KG1 (cell line): ENCODE measurements at places on chromosomes 1 and 21.

- no peak for DNase-seq
Measured at GRCh38 chr21:26964170-26964778, 2.6 kb downstream of the ADAMTS5 start.

DNA sequence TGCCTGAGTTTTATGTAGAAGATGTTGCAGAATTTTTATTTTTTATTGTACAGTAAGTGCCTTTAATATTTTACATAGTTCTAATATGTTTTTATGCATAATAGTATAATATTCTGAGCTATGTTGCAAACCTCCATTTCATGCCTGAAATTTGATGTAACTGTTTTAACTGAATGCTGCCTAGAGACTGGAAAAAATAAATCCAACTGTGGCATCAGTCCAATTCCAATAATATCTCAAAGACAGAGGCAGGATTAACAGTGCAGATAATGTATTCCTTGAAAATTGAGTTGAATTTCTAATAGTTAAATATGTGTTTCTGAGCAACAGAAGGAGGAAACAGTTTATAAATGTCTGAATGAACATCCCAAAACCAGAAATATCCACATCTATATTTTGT, 61.1 kb upstream of the KIF1B start:
- no peak for DNase-seq

DNA sequence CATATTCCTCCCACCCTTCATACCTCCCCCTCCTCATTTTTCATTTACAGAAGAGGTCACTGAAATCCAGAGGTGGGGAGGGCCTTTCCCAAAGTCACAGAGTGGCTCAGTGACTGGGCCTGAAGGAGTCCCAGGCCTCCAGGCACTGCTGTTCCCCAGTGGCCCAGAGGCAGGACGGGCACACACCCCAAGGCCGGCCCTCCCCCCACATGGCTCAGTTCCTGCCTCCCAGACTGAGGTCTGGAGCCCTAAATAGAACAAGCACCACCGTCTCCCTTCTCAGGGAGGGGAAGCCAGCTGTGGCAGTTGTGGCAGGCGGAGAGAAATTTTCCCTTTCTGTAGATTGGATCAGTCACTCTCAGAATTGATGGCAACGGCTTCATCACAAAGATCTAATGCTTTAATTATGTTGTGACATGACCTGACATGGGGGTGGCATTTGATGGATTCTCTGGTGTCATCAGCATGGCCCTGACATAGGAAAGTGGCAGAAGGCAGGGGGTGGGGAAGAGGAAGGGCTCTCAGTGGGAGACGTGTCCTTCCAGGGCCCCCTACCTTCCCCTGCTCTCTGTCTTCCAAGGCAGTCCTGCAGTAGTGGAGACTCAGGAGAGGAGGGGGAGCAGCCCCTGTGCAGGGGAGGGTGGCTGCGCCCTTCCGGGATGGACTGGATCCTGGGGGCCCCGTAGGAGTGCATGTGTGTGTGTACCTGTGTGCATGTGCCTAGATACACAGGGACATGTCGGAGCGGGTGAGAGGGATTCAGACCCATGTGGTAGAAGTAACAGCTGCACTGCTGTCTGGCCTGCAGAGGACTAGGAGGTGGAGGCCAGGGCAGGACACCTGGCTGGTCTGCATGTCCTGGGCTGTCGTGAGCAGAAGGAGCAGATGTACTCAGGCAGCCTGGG, 41.2 kb upstream of the FOXO6 start:
- no peak for DNase-seq

DNA sequence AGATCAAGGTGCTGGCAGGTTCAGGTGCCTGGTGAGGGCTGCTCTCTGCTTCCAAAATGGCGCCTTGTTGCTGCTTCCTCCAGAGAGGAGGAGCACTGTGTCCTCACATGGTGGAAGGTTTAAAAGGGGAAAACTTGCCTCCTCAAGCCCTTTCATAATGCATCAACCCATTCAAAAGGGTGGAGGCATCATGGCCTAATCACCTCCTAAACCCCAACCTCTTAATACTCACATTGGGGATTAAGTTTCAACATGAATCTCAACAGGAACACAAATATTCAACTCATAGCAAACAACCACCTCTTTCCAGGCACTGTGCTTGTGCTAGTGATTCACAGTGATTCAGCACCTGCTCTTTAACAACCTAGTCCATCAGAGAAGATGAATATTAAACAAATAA, 4.2 kb downstream of the S100A12 start:
- DNase-seq, result no peak

- no peak for DNase-seq
Measured at GRCh38 chr1:9589144-9589718, 520 bp downstream of the TMEM201 start.

DNA sequence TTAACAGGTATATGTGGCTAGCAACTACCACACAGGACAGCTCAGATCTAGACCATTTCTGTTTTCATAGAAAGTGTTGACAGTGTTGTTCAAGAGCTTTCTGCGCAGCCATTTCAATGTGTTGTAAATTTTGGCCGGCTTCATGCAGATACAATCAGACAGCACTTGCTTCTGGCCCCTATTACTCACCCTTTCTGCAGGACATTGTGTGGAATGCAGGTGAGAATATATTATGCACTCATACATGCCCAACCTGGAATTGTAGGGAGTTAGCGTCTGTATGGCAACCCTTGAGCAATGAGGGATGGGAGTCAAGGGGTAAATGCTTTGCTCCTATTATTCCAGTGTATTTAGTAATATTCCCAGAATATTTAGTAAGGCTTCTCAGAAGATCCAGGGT, 180.9 kb upstream of the PLXNA2 start:
- DNase-seq, result no peak

- no peak for DNase-seq
Measured at GRCh38 chr1:154141240-154141639, 13.6 kb downstream of the NUP210L start.

GRCh38 chr1:216749232-216749631, 26.0 kb upstream of the ESRRG start:
- no peak for DNase-seq

- DNase-seq, result no peak
Measured at GRCh38 chr1:175168782-175169181, 23.8 kb downstream of the KIAA0040 start.

- DNase-seq, result no peak
Measured at GRCh38 chr1:16248007-16248436, 11.0 kb upstream of the CPLANE2 start.

DNA sequence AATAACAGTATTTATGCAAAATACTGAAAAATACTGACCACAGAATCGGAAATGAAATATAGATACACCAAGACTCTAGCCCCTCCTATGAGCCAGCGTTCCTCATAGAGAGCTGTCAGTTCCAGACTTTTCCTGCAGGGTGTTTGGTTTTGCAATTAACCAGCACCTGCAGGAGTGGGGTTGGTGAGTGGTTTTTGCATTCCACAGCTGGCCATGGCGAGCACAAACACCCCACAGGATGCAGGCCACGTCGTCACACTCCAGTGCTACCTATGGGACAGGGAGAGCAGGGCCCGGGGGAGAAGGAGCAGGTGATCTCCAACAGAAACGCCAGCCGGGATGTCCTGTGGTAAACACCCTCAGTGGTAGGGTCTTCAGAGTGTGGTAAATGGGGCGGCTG, 94.1 kb downstream of the ERG start:
- DNase-seq, result no peak

DNA sequence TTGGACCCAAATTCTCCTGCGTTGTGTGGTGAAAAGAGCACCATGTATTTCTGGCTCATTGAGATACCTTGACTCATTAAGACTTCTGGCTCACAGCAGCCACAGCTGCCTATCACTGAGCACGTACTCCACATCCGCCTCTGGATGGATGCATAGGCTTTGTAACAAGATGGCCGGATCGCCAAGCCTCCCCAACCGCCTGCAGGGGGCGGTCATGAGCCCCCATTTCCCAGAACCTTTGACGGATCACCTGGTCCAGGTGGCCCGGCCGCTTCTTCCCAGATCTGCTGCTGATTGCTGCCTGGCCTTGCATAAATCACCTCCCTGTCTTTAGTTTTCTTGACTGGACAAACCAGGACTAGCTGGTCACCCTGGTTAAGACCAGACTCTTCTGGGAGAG, 156.5 kb upstream of the KLHDC7A start:
- DNase-seq, result no peak

DNA sequence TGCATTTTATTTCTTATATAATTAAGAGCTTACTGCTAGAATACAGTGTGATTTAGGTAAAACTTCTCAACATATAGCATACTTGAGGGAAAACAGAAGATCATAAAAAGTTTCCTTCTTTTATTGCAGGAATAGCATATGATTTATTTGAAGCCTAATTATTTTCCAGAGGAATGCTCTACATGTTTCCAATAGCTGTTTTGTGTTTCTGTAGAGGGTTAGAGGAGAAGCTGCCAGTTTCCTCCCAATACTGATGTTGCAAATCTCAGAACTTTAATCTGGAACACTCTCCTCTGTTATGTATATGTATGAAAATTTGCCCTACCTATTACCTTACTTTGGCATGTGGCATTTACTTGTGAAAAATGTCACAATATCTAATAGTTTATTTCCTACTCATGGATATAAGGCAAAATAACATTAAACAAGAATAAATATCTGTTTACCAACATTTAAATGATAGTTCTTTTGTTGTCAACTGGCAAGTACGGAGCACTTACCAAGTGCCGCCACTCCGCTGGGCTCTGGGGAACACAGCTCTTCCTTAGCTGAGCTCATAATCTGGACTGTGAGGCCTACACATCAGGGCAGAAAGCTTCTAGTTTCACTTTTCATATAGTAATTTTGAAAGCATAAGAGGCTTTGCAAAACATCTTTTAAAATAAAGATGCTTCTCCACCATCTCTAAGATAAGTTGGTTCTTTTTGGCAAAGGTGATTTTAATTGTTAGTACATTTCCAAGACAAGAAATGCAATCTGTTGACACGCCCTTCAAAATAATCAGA, 239.8 kb upstream of the C1orf105 start:
- DNase-seq, result peak; percentile 34

DNA sequence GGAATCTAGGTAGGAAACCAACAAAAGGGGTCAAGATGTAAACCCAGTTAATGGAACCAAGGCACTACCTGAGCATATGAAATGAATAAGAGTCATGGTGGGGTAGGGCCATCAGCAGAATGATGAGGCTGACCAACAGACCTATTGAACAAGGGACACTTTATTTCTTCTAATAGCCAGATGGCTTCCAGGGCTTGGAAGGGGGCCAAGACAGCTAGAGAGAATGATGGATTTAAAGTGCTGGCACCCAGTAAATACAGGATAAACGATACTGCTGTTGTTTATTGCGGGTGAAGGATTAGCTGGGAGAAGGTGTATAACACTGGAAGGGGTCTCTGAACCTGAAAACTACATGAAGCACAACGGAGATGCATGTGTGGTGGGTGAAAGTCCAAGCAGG, 15.6 kb downstream of the DDAH1 start:
- DNase-seq, result no peak

GRCh38 chr1:2381741-2382620, 9.4 kb downstream of the MORN1 start:
- peak; percentile 34 for DNase-seq

DNA sequence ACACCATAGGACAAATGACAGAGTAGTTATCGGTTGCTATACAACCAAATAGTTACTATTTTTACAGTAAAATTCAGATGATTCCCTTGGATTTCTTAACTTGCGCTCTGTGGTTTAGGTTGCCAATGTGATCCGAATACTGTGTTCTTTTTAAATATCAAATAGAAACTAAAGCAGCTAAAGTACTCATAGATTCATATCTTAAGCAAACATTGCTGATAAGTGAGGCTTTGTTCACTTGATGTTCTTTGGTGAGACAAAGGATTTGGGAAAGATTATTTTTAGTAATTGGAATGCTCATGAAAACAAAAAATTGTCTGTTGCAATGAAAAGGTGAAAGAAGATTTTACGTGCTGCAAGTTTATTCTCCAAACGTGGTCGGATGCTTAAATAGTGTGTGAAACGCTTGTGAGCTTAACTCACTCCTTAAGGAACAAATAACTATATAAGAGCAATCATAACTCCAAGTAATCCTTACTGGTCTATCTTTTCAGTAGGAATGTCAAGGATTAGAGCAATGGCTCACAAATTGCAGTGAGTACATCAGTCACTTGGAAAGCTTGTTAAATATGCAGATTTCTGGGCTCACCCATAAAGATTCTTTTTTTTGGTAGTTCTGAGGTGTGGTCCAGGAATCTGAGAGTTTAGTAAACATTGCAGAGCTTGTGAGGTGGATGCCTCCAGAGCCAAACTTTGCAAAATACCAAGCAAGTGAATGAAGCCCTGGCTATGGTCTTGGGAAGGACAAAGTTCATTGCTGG, 31.8 kb upstream of the PDC start:
- DNase-seq, result no peak

GRCh38 chr1:43832255-43832654, 101.3 kb upstream of the ARTN start:
- no peak for DNase-seq

DNA sequence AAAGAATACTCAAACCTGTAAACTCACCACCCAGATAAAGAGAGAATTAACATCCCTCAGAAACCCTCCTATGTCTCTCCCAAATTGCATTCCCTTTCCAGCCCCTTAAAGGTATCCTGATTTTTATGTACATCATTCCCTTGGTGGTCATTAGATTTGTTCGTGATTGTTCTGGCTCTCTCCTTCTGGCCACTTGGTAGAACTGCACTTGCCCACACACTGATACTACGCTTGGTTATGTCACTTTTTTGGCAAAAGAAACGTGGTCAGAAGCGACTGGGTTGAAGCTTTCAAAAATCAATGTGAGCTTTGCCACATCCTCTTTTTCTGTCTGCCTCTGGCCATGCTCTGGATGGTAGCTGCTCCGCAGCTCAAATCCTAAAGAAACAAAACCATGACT, 76.3 kb downstream of the KRTAP19-8 start:
- no peak for DNase-seq

GRCh38 chr1:2962946-2963345, 58.3 kb upstream of the ACTRT2 start:
- DNase-seq, result no peak

GRCh38 chr1:35726450-35727433, 8.1 kb upstream of the C1orf216 start:
- peak; percentile 20 for DNase-seq

GRCh38 chr1:157178490-157178889, 40.3 kb upstream of the ETV3 start:
- DNase-seq, result no peak

DNA sequence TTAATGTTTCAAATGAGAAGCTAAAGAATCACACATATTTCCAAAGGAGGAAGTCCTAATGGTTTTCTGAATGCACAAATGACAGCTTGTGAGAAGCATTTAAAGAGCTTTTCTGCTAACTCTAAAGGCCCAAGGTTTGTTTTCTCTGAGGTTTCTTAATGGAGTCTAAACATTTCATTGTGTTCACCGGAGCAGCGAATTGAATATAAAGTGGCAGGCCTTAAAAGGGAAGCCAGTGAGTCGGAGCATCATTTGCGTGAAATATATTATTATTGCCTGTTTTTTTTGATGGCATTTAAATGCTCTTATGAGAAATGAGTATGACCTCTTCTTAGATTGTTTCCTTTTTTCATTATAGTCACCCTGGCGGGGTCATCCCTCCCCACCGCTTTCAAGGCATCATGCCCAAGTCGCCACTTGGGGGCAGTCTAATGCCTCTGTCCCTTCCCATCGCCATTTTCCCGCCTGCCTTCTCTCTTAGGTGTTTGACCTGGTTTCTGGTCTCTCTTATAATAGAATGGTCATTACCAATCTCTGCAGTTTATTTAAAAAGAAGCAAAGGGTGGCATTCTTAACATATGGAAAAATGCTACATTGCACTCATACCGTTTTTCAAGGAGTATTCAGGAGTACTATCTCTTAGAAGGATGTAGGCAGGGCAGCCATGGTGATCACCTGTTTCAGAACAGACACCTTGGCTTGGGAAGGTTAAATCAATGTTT, 25.3 kb upstream of the OVAAL start:
- peak; percentile 16 for DNase-seq

GRCh38 chr1:154220970-154221277, 169 bp downstream of the UBAP2L start:
- no peak for DNase-seq
